ENCODE measurements at places on chromosomes 5 and 9. TPM values are rescaled to one million over a fixed set of nuclear protein-coding genes. Genes with fewer than 3 reads are reported as not detected.

Gene AGPAT2
- 77.7 TPM for total RNA-seq

Gene WDR41
- 40.9 TPM for total RNA-seq

Gene ARID3C
- 0.23 TPM for total RNA-seq

Gene FOXI1
- 5.3 TPM for total RNA-seq

Gene MED10
- 22.7 TPM for total RNA-seq

Gene SLC4A9
- total RNA-seq = 0.10 TPM

Gene MSANTD3
- total RNA-seq = 12.1 TPM

Gene SAXO1
- not detected for total RNA-seq

Gene PPP3R2
- not detected for total RNA-seq

Gene GNPDA1
- total RNA-seq = 16.9 TPM

Gene IFNA4
- total RNA-seq = not detected

Gene BARHL1
- total RNA-seq = not detected

Gene PCDHGA9
- total RNA-seq = 5.7 TPM

Gene ACER2
- total RNA-seq = 21.4 TPM

Gene SH3RF2
- 122 TPM for total RNA-seq

Gene LMX1B
- 3.2 TPM for total RNA-seq

Gene LCN9
- total RNA-seq = not detected
